Cortex of kidney (tissue), 1 donor: ENCODE measurements at places on chromosomes 2 and 18.

DNA sequence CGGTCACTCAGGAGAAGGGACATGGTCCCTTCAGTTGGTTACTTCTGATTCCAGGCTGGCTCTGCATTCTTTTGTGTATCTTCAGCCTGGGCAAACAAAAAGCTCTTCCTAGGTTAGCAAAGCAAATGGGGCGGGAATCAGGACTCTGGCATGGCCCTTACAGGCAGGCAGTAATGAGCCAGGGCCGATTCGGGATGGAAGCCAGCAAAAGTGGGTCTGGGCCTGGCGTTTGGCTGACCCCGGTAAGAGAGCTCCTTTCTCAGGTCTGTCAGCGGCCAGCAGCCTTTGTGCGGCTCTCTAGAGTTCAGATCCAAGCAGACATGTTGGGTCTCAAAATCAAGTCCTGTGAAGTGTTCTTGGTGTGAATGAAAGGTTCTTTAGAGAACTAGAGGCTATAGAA lies 81.5 kb upstream of the EML6 start:
- DNase-seq = no peak

- DNase-seq = no peak
These were observed 431 bp downstream of the FAM98A start for GRCh38 chr2:33598561-33599174.

- no peak for DNase-seq
These were observed 79.9 kb upstream of the DLX2 start for GRCh38 chr2:172182624-172183023.

DNA sequence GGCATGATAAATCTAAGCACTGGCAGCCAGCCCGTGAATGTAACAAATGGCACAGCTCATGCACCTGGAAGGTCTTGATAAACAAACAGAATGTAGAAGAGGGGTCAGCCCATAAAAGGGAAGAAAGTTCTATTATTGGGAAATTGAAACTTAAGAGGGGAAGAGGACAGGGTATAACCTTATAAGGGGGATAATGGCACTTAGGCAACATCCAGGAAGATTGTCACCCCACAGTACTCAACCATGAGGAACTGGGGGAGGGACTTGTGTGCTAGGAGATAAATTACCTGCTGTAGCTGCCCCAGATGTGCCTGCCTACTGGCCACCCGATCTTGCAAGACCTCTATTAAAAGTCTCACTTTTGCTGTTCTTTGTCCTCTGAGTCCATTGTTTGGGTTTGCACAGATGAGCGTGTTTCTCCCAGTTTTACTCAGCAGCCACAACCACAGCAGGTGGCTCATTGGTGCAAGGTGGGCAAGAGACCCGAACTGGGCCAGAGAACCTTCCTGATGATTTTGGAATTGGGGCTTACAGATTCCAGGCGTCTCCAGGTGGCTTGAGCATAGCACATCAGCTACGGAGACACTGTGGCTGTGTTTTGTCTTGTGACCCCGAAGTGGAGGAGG lies 79.0 kb upstream of the TAF1B start:
- no peak for DNase-seq
